ENCODE measurements at places on chromosomes 2 and 18.

- DNase-seq = no peak
Observed at GRCh38 chr18:7084080-7085065, 33.2 kb downstream of the LAMA1 start.

DNA sequence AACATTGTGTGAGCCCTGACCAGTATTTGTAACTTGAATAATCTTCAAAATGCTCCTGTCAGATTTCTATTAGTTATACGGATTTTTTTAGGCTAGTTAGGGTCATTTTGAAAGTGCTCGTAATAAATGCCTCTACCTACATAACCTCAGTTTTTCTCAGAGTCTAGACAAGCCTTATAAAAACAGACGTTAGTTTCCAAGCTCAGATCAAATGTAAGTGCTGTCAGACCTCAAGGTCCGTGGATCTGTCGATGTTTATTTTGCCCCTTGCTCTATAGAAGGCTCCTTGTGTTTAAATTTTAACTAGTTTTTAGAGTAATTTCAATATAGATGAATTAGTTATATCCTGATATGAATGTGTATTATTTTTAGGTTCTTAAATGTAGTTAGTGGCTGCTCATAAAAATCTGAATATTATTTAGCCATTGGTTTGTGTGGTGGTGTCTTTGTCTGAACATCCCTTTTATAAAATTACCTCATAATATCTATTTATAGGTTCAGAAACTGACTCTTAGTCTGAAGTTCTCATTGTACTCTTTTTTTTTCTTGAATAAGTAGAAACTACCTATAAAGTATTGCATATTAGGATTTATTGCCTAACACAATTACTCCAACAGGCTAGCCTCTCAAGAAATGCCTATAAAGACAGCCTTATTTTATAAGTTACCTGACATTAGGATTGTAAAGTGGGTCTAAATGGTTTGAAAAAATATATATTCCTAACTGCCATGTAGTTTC lies 71.1 kb downstream of the MTA3 start:
- DNase-seq = no peak

DNA sequence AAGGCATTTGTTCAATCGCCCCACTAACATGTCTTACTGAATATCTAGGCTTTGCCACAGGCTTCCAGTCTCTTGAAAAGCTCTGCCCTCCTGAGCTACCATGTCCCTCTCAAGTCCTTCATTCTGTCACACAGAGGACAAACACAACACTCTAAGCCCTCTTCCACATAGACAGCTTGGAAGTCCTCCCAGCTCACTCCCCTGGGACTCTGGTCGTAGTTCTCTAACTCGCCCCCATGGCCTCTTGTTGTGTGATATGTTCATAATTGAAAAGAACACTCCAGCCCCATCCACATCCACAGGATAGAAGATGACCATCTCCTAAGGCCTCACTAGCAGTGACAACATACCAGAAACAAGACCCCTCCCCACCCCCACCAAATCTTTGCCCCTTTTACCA lies 37.9 kb downstream of the BUB1 start:
- DNase-seq = no peak

DNA sequence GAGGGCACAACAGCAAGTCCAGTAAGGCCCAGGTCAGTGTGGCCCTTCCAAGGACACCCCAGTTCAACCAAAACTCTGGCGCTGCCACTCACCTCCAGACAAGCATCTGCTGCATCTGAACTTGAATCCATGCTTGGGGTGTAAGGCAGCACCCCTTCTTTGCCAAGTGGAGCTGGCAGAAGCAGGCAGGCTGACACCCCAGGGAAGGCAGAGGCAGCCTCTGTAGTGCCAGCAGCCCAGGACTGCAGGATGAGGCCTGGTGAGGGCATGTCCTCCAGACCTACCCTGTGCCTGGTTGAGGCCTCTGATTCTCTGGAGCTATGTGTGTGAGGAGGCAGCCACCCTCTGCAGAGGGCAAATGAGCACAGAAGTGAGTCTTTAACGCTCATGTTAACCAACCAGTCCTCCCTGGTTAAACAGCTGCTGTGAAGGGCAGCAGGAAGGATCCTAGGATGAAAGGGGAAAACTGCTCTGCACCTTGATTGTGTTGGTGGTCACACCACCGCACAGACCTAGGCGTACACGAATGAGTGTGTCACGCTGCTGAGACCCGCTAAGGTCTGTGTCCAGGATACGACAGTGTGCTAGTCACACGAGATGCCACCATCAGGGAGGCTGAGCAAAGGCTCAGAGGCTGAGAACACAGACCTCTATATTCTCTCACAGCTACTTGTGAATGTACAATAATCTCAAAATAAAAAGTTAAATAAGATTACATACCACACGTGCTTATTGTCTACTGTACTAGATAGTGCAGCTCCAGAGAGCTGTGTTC lies 2.2 kb downstream of the PARD6G start:
- no peak for DNase-seq

DNA sequence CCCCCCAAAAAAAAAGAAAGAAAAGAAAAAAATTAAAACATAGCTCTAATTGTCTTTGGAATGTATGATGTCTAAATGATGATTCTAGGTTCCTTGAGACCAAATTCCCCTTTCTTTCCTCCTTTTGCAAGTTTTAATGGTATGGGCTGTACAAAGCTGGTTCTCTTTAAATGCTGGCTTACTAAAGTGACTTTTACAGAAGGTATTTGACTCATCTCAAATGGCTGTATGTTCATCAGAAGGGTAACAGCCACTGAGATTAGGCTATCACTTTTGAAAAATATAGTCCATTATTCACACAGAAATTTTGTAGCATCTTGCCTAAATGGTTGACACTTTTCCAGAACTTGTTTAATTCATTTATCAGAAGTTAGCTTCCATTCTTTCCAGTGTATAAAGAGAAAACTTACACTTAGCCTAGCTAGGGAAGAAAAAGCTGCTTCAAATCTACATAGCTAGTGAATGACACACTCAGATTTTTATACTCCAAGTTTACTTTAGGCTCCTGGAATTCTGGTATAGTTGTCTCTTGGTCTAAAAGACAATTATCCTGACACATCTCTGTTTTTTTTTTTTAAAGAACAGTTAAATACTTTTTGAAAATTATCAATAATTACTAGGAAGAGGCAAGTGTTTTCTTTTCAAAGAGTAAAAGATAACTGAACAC lies 622.6 kb downstream of the LRP1B start:
- DNase-seq = no peak

GRCh38 chr2:128639693-128640092 lies 321.0 kb upstream of the HS6ST1 start:
- no peak for DNase-seq

DNA sequence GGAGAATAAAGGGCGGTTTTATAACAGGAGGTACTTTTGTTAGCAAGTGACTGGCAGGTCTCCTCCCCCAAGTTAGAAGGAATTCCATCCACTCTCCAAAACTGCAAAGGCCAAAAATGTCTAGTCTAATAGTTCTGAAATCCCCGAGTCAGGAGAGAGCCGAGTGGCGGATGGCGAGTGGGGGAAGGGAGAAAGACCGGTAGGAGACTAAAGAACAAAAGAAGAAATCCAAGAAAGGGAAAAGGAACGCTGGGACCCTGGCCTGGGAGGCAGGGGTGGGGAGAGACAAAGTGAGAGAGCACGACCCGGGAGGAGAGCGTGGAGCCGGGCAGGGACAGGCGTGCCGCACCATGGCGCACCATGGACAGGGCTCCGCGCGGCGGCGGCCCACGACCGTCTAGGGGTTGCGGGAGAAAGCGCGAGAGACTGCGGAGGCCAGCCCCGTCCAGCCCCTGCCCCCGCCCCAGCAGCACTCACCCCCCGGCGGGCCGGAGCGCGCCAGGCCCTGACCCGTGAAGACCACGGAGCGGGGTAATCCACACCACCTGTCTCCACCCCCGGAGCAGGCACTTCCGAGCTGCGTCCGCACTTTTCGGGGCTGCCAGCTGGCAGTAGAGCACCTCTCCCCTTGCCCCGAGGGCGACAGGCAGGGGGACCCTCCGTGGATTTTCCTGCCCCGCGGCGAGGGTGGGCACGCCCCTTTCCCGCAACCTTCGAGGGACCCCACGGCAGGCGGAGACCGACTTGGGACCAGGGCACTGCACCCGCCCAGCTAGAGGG lies 1.6 kb downstream of the CDH2 start:
- no peak for DNase-seq

DNA sequence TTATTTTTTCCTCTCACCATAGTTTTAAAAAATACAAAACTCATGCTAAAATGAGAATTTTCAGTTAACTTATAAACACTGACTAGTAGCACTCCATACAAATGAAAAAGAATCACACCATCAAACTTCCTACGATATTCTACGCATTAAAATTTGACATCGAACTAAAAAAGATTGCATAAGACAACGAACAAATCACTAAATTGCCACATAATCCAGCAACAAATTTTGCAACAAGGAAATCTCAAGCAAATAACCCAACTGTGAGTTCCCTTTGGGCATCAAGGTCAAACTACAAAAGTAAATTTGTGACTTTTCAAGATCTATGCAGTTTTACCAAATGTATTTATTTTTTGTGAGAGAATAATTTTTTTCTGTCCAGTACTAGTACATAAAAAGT lies 1.5 kb downstream of the MAP3K2 start:
- no peak for DNase-seq

GRCh38 chr2:36480636-36481035 lies 117.3 kb downstream of the FEZ2 start:
- no peak for DNase-seq

- DNase-seq = no peak
Observed at GRCh38 chr2:130870779-130871178, 34.1 kb downstream of the ARHGEF4 start.

All from activated CD8-positive, alpha-beta memory T cell treated with anti-CD3 and anti-CD28 coated beads for 1 hour (primary cell).